Right hindlimb (tissue), 1 donor: ENCODE measurements at places on chromosomes 12 and 14.

DNA sequence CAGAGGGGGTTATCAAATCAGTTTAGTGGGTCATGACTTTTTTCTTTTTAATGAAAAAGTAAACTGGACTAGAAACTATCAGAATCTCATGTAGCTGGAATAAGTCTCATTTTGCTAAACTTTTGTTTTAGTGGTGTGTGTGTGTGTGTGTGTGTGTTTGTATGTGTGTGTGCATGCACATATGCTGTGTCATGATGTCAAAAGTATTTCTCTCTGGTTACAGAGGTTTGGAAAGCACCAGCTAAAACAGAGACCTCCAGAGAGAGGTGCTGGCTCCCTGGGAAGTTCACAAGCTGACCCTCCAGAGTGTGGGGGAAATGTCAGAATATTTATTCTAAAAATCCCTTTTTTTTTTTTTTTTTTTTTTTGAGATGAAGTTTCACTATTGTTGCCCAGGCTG, 114.7 kb downstream of the LGMN start:
- DNase-seq = no peak

DNA sequence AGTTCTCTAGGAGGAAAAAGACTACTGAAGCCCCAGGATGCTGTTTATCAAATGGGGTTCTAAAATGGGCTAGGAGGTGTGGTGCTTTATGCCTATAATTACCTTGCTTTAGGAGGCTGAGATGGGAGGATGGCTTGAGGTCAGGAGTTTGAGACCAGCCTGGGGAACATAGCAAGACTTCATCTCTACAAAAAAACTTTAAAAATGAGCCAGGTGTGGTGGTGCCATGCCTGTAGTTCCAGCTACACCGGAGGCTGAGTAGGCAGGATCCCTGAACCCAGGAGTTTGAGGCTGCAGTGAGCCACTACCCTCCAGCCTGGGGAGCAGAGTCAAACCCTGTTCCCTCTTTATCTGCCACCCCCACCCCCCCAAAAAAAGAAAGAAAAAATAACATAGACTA, 23.3 kb upstream of the SLC2A3 start:
- no peak for DNase-seq

- DNase-seq = no peak
These were observed 19.0 kb upstream of the PELI2 start for GRCh38 chr14:56099081-56099797.

DNA sequence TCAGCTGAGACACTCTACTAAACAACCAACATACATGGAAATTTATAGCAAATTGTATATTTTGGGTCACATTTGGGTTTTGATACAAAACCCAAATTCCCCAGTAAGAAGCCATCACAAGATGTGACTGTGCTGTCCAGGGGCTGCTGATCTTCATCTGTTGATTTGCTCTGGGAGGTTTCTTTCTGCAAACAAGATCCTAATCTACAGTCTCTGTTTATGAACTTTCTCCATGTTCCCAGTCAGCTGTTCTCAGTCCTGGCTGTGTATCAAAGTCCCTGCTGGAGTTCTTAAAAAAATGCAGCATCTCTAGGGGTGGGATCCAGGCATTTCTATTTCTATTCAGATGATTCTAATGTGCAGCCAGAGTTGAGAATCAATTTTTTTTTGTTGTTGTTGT, 85.1 kb downstream of the ATP23 start:
- no peak for DNase-seq

GRCh38 chr12:102197789-102198188, at the start of gene PMCH:
Gene PMCH, minus strand, starts transcription at chr12:102197833. Its CDS starts 63 bp downstream, at chr12:102197770.
- DNase-seq = no peak

DNA sequence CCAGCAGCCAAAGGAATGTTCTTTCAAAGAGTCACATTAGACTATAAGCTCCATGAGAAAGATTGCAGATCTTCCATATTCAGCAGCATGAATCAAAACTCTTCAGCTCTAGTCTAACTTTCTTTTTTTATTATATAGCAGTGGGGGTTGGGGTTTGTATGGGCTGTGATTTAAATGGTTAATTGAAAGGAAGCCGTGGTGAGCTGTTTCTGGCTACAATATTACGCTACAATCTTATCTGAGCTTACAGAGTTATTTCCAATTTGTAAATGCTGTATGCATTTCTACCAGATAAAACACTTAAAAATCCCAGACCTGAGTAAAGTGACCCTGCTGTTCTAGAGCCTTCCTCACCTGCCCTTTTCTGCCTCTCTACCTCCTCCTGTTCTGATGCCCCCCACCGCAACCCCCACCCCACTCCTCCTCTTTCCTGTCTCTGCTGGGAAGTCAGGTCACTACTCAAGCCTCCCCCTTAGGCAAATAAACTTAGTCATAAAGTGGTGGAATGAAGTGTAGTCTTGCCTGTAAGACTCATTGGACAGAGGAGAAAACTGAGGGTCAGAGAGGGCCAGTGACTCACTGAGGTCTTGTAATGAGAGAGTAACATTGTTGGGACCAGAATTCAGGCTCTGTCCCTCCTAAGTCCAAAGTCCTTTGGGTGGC, 1089.5 kb downstream of the BCL11B start:
- DNase-seq = no peak

DNA sequence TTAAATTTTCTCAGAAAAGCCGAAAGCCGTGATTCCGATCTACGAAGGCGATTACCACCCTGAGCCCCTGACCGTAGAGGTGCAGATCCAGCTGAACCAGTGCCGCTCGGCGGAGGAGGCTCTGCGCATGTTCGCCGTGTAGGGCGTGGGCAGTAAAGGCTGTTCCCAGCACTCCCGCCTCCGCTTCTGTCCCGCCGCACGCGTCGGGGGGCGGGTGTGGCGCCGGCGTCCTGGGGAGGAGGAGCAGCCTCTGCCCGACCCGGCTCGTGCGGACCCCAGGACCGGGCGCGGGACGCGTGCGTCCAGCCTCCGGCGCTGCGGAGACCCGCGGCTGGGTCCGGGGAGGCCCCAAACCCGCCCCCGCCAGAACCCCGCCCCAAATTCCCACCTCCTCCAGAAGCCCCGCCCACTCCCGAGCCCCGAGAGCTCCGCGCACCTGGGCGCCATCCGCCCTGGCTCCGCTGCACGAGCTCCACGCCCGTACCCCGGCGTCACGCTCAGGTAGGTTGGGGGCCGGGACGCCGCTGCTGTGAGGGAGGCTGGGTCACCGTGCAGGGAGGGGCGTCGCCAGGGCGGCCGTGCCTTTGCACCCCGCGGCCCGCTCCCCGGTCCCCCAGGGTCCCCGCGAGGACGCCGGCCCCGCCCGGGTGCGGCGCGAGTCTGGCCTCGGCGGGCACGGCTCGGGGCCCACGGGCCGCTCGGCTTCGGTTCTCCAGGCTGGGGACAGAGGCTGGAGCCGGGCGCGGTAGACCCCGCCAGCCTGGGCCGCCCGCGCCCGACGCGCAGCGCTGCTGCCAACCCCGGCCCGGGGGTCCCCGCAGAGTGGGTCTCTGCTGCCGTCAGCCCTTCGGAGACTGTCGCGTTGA, at the start of gene B3GNT4:
Gene B3GNT4, plus strand, starts transcription at position 409 of the 866 bp plus-strand sequence. CDS start 910 bp downstream, outside the sequence.
- DNase-seq = peak; percentile 57

DNA sequence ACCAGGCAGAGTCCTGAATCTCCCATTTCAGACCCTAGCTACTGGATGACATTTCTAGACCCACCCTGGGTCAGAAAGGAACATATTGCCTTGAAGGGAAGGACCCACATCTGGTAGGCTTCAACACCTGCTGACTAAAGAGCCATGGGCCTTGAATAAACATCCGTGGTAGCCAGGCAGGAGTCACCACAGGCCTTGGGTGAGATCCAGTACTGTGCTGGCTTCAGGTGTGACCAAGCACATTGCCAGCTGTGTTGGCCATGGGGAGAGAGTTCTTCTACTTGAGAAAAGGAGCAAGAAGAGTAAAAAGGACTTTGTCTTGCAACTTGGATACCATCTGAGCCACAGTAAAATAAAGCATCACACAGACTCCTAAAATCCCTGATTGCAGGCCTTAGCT, 332.6 kb downstream of the SLC16A7 start:
- DNase-seq = no peak

DNA sequence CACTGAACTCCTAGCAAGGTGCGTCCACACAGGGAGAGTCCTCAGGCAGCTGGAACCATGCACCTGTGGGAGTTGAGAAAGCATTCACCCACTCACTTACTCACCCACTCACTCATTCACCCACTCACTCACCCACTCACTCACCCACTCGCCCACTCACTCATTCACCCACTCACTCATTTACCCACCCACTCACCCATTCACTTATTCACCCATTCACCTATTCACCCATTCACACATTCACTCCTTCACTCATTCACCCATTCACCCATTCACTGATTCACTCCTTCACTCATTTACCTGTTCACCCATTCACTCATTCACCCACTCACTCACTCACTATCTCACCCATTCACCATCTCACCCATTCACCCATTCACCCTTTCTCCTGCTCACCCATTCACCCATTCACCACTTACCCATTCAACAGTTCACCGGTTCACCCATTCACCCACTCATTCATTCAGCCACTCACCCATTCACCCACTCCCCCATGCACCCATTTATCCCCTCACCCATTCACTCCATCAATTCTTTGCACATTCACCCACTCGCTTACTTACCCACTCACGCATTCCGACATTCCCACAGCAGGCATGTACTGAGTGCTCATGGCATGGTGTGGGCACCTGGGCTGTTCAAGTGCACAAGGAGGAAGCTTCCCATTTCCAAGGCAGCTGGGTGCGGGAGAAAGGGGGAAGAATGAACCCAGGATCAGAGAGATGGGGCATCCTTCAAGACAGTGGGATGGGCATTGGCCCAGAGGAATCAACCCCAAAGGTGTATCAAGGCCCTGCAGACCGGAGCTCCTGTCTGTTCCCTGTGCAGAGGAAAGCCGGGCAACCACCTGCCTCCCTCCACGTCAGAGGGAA, 135.2 kb upstream of the C14orf180 start:
- DNase-seq = no peak

GRCh38 chr12:5018677-5019076, 25.0 kb upstream of the KCNA5 start:
- DNase-seq = no peak

DNA sequence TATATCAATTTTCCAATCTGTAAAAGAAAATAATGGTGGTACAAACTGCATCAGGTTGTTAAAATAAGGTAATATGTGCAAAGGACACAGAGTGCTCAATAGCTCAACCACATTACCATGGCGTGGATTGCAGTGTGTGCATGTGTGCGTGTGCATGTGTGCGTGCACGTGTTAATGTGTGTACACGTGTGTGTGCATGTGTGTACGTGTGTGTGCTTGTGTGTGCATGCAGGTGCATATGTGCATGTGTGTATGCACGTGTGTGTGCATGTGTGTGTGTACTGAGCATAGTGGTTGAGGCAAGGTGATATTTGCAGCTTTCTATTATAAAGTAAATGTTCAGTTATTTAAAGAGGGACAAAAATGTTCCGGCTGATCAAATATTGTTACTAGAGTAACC, 115.6 kb downstream of the NT5DC3 start:
- DNase-seq = no peak

GRCh38 chr14:38901791-38902190, 201.2 kb downstream of the SEC23A start:
- no peak for DNase-seq

DNA sequence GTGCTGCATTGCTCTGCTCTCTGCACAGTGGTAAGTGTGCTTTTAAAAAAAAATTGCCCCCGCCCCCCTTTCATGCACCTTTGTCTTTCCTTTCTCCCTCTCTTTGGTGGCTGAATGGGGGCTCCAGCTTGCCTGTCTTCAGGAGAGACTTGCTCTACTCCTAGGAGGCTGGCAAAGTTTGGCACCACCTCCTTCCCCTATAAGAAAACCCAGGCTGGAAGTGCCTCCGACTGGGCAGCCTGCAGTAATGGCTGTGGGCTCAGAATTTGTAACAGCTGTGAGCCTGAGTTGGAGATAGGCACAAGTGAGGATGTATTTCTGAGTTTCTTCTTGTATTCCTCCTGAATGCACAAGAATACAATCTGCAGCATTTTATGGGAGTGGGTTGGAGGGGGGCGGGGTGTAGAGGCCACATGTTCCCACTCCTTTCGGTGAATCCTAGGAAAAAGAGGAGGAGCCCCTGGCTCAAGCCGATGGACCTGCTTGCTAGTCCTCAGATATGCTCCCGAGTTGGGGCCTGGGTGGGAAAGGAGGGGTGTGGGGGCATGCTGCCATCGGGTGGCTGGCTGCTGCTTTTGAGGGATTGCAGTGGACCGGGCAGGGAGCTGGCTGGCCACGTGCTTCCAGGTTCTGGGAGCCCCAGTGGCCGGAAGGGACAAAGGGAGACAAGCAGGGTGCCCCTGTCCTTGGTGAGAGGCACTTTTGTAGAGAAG, 124.3 kb downstream of the TSPAN9 start:
- peak; percentile 60 for DNase-seq

DNA sequence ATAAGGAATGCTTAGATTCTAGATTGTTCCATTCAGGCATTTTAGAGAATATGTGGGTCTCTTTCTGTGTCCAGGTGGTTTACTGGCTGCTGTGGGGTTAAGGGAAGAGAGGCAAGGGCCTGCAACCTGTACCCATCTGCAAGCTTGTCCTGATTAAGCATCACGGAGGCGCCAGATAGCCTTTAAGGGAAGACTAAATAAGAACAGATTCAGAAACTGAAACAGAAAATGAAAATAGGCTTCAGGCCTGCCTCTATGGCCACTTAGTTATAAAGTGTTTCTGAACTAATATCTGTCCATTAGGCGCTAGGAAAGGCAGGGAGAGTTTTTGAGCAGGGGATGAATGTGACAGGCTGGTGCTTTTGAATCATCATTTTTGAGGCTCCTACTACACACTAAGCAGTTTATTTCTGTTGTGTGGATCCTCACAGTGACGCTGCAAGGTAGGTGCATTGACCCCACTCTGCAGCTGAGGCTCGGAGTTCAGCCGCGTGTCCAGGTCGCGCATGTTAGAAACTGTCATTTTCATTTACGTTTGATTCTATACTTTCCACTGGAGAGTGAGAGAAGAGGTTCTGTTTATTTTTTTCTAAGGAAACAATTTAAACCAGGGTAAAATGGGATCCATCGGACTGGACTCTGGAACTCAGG, 47.4 kb downstream of the SLC6A12 start:
- DNase-seq = no peak

DNA sequence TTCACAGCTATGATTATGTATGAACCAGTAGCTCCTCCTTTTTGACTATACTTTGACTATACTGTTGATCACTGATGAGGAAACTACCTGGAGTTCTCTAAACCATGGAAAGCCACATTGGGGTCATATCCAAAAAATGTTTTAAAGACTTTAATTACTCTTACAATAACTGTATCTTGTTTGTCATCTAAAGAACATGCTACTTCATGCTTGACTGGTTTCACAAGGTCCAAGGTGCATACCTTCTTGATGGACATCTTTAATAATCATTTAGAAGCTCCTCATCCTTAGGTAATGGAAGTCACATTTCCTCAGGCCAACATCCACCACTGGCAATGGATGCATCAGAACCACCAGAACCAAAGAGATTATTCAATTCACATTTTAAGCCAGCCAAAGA, 29.9 kb downstream of the WASHC3 start:
- no peak for DNase-seq

DNA sequence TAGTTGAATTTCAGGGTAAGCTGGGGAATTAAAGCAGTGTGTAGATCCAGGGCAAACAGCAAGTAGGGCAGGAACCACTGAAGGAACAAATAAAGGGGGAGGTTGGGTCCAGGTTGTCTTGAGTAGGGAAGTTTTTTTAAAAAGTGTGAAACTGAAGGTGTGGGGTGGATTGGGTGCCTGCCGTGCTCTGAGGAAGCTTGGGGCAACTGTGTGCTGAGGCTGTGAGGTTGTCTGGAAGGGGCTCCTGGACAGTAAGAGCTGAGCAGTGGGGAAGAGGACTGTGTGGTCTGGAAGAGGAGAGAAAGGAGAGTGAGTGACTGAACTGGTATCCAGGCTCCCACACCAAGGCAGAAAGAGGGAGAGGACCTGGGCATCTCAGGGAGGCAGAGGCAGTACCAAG, 10.9 kb upstream of the GPR162 start:
- DNase-seq = no peak

- DNase-seq = no peak
These were observed 7.6 kb downstream of the BAZ2A start for GRCh38 chr12:56622535-56622934.
